Activated CD4-positive, CD25-positive, alpha-beta regulatory T cell treated with anti-CD3 and anti-CD28 coated beads, Interleukin-2, amount 50 U/mL, for 72 hours (primary cell): ENCODE measurements at places on chromosomes 16 and 17.

DNA sequence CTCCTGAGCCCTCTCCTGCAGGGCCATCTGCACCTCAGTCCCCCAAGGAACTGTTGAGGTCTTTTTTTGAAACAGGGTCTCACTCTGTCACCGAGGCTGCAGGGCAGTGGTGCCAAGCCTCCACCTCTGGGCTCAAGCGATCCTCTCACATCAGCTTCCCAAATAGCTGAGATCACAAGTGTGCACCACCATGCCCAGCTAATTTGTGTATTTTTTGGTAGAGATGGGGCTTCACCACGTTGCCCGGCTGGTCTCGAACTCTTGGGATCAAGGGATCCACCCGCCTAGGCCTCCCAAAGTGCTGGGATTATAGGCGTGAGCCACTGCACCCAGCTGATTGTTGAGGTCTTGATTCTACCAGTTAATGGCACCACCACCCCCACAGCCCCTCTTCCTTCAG, 27.9 kb upstream of the ENDOV start:
- DNase-seq = no peak

DNA sequence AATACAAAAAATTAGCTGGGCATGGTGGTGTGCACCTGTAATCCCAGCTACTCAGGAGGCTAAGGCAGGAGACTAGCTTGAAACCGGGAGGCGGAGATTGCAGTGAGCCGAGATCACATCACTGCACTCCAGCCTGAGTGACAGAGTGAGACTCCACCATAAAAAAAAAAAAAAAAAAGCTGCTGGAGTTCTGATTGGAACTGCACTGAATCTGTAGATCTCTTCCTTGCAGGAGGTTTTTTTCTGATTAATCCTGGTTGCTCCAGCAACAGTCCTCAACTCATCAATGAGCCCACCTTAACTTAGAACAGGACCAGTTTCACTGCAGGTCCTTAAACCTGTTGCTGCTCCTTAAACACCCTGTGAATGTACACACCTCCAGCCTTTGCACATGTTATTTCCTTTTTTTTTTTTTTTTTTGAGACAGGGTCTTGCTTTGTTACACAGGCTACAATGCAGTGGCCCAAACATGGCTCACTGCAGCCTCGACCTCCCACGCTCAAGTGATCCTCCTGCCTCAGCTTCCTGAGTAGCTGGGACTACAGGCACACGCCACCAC, 1.6 kb upstream of the ODAD4 start:
- DNase-seq = no peak

- DNase-seq = no peak
Observed at GRCh38 chr16:84662471-84662870, 14.2 kb downstream of the KLHL36 start.

- no peak for DNase-seq
Observed at GRCh38 chr17:9928601-9929333, 23.7 kb upstream of the RCVRN start.

DNA sequence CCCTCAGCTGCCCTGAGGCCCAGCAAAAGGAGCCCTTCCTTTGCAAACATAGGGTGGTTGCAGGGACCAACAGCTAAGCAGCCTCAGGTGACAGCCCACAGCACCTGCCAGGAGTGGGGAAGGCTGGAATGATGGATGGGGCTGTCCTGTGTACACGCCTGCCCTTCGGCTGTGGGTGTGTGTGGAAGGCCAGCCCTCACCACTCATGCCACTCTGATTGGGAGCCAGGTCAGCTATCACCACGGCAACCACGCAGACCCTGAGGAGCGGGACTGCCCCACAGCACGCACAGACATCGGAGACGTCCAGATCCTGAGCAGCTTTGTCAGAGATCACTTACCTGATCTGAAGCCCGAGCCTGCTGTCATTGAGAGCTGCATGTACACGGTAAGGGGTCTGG, 11.9 kb downstream of the PIPOX start:
- DNase-seq = no peak

DNA sequence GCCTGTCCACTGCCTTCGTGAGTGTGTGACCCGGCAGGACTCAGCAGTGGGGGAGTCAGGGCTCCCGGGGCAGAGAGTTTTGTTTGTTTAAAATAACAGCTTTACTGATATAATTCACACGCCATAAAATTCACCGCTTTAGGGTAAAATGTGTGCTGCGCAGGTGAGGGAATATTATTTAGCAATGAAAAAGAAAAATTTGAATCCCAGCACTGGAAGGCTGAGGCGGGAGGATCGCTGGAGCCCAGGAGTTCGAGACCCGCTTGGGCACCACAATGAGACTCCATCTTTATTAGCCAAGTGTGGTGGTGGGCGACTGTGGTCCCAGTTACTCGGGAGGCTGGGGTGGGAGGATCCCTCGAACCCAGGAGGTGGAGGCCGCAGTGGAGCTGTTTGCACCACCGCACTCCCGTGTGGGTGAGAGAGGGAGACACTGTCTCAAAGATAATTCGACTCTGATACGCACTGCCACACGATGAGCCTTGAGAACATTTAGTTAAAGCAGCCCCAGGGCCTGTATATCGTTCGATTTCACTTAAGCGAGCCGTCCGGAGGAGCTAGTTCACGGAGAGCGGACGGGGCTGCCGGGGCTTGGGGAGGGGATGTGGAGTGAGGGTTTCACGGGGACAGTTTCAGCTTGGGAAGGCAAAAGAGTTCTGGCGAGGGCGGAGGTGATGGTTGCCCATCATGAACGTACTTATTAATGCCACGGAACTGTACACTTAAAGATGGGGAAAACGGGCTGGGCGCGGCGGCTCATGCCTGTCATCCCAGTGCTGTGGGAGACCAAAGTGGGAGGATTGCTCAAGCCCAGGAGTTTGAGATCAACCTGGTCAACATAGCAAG, 10.2 kb downstream of the TELO2 start:
- DNase-seq = no peak

- DNase-seq = peak; percentile 87
Observed at GRCh38 chr16:27401768-27402568, at the start of gene IL21R. Gene IL21R (plus strand): TSS chr16:27402174. CDS start chr16:27430072, 27,898 bp downstream.

GRCh38 chr16:1019231-1020090, 37.9 kb downstream of the SOX8 start:
- no peak for DNase-seq

GRCh38 chr17:73174126-73174525, 9.3 kb downstream of the SSTR2 start:
- no peak for DNase-seq
